ENCODE measurements at places on chromosomes 12 and 14. TPM values are rescaled to one million over a fixed set of nuclear protein-coding genes. Genes with fewer than 3 reads are reported as not detected.

EFS gene
- not detected for total RNA-seq

GRCh38 chr14:68384881-68385280 lies 408.0 kb downstream of the ZFP36L1 start:
- DNase-seq, result no peak

- no peak for DNase-seq
Observed at GRCh38 chr12:122865268-122866231, 30.3 kb downstream of the HIP1R start.

ZBTB39 gene
- 9.1 TPM for total RNA-seq

- no peak for DNase-seq
Observed at GRCh38 chr14:102699416-102700110, 77.7 kb upstream of the TRAF3 start.

DAO gene
- total RNA-seq, result not detected

GRCh38 chr12:121766290-121767039 lies 27.0 kb downstream of the RHOF start:
- DNase-seq, result no peak

DNA sequence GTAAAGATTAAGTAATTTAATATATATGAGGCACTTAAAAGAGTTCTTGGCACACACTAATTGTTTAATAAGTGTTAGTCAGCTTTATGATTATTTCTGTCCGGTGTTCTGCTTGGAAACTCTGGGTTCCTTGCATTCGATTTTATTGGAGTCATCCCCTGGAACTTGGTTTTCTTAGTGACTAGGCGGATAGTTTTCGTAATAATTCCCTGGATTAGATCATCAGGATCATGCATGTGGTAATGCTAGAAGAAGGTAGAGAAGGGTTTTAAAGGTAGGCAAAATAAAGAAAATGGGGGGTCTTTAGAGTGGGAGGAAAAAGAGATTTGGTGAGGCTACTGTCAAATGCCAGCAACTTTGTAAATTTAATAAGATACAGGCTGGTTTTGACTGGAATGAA lies 88.4 kb downstream of the MYF5 start:
- no peak for DNase-seq

- no peak for DNase-seq
Observed at GRCh38 chr14:91159182-91159581, 45.3 kb downstream of the DGLUCY start.
